ENCODE measurements at places on chromosomes 1 and 21.

DNA sequence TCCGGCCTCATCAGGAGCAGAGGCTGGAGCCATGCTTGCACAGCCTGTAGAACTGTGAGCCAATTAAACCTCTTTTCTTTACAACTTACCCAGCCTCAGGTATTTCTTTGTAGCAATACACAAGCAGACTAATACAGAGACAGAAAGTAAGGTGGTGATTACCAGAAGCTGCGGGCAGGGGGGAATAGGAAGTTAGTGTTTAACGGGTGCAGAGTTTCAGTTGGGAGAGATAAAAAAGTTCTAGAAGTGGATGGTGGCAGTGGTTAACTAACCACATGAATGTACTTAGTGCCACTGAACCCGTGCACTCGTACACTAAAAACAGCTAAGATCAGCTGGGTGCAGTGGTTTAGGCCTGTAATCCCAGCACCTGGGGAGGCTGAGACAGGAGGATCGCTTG, 80.4 kb upstream of the TARDBP start:
- no peak for DNase-seq

GRCh38 chr1:228084797-228085196, 2.3 kb downstream of the ARF1 start:
- no peak for DNase-seq

- no peak for DNase-seq
Observed at GRCh38 chr21:41948078-41948895, 5.5 kb downstream of the C2CD2 start.

GRCh38 chr1:115793162-115793561, 24.6 kb upstream of the CASQ2 start:
- no peak for DNase-seq

GRCh38 chr1:172809750-172810149, 150.8 kb downstream of the FASLG start:
- DNase-seq, result no peak

DNA sequence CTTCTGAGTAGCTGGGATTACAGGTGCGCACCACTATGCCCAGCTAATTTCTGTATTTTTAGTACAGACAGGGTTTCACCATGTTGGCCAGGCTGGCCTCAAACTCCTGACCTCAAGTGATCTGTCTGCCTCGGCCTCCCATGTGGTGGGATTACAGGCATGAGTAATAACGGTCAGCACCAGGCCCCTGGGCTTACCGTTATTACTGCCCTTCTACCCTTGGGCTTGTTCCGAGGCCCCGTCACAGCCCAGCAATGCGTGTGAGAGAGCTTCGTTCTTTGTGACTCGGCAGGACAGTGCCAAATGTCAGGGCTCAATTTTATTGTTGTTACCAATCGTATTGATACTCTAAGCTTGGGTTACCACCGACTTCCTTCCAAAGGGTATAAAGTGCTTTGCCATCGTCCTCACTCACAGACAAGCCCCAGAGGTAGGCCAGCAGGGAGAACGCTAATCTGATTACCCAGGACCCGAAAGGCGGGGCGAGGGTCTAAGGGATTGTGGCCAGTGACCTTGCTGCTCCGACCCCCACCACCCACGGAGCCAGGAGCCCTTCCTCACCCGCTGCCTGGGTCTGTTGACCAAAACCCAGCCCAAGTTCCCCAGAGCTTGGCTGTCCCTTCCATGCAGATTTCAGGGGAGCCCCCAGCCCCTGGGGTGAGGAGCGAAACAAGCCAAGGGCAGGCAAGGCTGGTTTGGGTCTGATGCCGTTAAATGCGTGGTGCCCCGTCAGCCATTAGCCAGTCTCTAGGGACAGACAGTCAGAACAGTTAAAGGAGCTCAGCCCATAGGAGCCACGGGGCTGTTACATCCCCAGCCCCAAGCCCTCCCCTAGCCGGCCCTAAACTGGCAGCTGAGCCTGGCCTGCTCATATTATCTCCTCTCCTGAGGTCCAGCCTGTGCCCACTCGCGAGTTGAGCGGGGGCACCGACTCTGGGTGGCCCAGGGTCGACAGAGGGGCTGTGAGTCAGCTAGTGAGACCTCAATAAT, 54.9 kb upstream of the CASZ1 start:
- no peak for DNase-seq

GRCh38 chr1:170578359-170578758, 46.4 kb downstream of the GORAB start:
- no peak for DNase-seq

GRCh38 chr1:235060607-235061470, 67.8 kb downstream of the TOMM20 start:
- DNase-seq, result peak; percentile 28

GRCh38 chr1:12555411-12556367, 62.3 kb downstream of the DHRS3 start:
- DNase-seq, result no peak

GRCh38 chr1:59523745-59524450, 227.0 kb downstream of the FGGY start:
- no peak for DNase-seq

- DNase-seq, result peak; percentile 91
Observed at GRCh38 chr1:3869751-3870301, 12.6 kb downstream of the DFFB start.

DNA sequence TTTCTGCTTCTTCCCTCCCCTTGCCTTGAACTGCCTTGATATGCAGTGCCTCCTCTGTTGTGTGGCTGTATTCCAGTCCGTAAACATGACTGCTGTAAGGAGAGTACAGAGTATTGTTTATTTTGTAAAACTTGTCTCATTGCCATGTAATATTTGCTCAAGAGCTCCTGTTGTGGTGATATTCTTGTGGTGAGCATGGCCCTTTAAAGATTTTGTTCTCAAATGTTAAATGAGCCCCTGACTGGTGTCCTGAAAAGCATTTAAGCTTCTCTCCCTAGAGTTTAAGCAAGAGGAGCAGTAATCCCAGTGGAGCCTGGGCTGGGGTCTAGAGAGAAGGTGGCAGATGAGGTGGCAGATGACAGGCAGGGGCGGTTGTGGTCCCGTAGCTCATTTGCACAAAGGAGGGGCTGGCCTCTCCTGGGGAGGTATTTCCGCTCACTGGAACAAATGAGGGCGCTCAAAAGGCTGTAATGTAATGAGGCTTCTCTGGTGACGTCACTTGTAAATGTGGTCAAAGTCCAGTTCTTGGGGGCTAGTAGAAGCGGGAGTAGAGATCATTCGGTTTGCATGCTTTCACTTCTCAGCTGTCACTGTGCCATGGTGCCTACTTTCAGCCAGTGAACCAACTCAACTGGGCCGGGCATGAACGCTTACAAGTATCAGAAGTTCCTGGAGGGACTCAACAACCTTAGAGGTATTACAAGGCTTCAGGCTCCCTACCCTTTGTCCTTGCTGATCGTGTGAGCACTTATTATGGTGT, 46.0 kb upstream of the MACF1 start:
- no peak for DNase-seq

DNA sequence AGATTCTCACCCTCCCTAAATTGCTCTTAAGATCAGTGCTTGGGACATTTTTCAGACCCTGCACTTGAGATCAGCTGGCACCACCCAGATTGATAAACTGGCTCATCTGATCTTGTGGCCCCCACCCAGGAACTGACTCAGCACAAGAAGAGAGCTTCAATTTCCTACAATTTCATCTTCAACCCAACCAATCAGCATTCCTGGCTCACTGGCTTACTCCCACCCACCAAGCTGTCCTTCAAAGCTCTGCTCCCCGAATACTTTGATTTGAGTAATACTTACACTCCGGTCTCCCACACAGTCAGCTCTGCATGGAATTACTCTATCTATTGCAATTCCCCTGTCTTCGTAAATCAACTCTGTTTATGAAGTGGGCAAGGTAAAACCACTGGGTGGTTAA, 461.9 kb upstream of the RGS18 start:
- DNase-seq, result no peak

- no peak for DNase-seq
Observed at GRCh38 chr21:43317254-43317748, 109.6 kb downstream of the SIK1 start.

DNA sequence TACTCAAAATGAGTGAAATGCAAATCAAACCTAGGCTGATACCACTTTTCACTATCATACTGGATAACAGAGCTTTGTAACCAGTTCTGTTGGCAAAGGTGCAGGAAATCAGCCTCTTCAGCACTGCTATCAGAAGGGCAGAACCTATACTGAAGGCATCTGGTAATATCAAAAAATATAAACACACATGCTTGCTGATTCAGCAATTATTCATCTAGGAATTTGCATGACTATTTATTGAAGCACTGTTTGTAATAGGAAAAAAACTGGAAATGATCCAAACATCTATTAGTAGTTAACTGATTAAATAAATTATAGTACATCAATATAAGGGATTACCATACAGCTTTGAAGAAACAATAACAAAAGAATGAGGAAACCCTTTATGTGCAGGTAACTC, 21.4 kb downstream of the ARHGAP29 start:
- DNase-seq, result no peak

DNA sequence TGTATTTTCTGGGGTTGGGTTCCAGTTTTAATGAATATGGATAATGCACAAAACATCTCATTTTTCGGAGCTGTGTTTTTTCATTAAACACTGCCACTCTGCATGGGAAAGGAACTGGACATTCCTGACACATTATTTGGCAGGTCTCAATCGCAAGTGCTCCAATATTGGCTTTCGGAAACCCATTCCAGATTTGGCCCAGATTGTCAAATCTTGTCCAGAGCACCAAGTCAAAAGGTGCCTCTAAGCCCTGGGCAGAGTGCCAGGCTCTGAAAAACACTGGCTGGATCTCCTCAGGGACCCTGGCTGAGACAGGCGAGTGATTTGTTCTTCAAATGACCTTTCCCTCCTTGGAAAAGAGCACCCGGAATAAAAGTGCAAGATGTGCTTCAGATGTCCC, 68.4 kb upstream of the MRPS6 start:
- no peak for DNase-seq

DNA sequence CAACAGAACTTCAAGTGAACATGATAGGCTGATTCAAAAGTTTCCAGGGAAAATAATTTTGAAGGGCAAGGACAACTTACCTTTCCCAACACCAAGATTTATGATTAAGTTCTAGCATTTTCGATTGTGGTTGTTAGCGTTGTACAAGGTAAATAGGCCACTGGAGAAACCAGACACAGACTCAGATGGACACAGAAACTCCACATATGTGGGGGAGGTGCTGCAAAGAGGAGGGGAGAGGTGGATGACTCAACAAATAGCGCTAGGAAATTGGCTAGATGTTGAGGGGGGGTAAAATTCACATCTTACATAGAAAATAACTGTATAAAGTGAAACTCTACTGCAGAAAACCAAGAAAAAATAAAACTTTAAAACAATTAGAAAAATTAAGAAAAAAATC, 564.4 kb downstream of the MATN1 start:
- DNase-seq, result no peak

DNA sequence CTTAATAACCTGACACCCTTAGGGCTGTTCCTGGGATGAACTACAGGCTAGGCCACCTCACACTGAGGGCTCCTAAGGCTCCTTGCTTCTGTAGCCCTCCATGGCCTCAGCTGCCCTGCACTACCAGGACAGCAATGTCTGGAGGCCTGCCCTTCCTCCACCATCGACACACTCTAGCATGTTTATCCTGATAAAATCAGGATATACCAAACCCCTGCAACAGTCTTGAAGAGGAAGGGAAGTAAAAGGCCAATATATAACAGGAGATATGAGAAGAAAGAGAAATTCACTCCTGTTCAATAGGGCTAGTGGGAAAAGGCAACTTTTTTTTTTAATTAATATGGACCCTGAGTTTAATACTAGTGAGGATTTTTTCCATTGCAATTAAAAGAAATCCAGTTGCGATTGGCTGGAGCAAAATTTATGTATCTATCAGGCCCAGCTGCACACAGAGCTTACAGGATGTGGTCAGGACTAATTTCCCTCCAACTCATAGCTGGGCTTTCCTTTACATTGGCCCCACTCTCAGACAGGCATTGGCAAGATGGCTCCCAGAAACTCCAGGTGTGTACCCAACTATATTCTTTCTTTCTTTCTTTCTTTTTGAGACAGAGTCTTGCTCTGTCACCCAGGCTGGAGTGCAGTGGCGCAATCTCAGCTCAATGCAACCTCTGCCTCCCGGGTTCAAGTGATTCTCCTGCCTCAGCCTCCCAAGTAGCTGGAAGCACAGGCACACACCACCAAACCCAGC, 13.5 kb upstream of the ATP2B4 start:
- DNase-seq, result no peak

DNA sequence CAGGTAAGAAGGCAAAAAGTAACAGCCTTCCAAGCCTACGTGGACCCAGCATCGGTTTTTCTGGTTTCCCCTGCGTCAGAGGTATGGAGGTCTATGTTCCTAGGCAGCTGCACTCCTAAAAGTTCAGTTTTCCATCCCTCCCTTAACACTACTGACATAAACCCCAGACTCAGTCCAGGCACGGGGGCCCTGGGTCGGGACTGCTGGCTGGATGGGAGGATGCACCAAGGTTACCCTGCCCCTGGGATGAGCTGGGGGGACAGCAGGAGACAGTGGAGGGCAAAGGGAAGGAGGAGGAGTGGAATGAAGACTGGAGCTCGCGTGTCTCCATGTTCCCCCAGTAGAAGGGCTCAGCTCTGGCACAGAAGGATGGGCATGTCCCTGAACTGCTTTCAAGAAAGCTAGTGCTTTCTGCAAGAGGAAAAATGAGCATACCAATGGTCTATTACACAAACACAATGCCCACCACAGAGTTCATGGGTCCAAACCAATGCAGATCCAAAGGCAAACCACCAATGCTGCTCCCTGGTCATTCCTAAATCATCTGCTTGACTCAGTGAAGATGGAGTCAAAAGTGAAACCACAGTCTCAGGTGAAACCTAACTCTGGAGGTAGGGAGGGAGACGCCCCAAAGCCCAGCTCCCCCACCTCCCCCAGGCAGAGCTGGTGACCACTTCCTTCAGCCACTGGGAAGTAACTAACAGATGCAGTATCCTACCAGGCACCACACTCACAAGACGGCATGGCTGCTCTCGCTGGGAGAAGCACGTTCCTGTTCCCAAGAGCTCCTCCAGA, 54.9 kb downstream of the CD46 start:
- DNase-seq, result no peak

DNA sequence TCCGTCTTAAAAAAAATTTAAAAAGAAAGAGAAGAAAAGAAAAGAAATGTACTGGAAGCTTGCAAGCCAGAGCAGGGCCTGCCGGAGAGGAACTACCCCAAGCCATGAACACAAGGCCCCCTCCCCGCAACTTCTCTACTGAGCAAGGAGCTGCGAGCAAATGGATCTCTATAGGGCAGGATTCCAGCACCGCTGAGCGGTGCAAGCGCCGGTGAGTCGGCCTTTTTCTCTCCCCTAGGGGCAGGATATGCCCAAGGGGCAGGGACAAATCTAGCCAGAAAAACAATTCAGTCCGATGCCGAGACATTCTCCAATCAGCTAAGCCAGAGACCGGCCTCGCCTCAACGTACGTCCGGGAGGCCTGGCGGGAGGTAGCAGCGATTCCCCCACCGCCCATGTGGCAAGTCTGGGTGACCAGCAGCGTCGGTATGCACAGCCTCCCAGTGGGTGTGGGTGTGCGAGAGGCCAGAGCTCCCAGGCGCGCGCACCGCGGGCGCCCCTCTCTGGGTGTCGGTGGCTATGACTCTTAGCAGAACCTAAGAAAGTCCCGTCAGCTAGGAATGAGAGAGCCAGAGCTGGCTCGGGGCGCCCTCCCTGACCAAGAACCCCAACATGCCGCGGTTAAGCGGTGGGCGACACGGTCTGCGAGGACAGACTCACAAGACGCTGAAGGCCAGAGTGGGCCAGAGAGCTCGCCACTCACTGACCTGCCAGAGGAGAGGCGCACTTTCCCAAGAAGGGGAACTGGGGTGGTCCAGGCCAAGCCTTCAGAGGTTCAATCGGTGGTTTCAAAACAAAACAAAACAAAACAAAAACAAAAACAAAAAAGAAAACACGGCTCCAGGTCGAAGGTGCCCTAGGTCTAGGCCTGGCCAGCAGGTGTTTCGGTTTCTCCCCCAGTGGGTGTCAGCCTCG, 1.9 kb downstream of the CSMD2 start:
- DNase-seq, result peak; percentile 76
